ENCODE measurements at places on chromosomes 3 and 15.

GRCh38 chr15:46309914-46310313, 675.1 kb downstream of the SQOR start:
- DNase-seq: peak; percentile 63

DNA sequence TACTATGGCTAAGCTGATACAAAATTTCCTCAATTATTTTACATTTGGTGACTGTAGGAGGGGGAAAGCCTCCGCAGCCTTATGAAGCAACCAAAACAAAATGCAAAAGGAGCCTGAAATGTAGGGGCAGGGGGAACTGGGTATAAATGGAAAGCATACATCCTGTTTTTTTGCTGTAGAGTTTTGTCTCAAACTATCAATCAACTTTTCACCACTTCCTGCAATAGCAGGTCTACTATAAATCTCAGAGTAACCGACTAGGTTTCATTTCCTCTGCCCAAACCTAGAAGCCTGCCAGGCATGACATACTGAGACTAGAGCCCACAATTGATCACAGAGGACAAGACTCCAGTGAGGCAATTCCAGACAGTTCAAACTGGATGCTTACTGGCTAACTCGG, 91.3 kb downstream of the SHQ1 start:
- DNase-seq: no peak

DNA sequence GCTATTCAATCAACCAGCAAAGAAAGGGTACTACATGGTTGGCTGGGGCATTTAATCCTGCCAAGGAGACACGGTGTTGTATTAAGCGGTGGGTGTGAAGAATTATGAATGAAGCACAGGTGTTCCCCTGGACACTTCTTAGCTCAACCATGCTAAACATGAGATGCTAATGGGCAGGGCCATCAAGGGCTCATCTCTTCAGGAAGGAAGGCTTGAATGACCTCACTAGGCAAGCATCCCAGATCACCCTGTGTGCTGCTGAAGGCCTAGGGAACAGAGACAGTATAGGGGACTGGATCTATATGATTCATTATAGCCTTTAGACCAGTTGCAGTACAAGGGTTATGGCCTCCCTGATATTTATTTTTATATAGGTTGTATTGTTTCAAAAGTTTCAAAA, 221.3 kb upstream of the SLCO3A1 start:
- DNase-seq: no peak

DNA sequence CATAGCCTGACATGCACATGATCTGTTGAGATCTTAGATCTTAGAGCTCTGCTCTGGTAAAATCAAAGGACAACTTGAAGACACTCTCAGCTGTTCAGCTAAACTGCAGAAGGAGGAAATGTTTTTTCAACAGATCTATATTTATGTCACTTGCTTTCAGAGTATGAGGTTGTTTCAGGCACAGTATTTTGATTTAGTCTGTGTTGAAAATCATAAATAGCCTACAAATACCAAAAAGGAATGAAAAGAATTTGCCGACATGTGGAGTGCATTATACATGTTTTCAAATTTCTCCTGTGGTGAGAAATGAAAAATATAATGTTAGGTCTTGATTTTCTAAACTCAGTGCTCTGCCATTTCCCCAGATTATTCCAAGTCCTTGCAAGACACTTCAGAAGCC, 1118.4 kb downstream of the TBL1XR1 start:
- no peak for DNase-seq

DNA sequence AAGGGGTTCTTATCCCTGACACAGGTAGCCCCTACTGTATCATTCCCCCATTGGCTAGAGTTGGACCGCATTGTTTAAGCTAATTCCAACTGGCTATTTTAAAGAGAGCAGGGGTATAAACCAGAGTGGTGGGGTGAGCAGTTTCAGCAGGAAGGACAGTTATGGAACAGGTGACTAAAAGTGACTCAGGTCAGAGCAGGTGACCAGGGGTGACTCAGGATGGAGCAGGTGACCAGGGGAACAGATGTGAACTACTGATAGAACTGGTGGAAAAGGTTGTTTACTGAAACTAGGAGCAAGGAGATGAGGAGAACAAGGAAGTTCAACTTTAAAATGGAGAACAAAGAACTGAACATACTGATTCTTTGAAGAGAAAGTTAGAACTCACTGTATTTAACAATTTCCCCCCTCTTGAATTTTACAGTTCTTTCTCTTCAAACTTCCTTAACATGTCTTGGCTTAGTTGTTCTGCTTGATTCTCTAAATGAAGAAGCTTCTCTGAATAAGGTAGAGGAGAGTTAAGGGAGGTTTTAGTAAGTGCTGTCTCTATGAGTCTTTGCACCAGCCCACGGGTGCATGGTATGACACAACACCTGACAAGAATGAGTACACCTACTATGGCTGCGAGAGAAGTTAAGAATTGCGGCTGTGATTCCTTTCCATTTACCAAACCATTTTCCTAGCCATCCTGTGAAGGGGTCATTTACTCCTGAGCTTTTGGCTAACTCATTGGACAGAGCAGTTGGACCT, 83.4 kb upstream of the WNT7A start:
- DNase-seq: no peak

Measured in NCI-H526 (cell line).